ENCODE measurements at places on chromosomes 4 and X. TPM values are rescaled to one million over a fixed set of nuclear protein-coding genes. Genes with fewer than 3 reads are reported as not detected.

Gene APBB2
- 112 TPM for total RNA-seq

DNA sequence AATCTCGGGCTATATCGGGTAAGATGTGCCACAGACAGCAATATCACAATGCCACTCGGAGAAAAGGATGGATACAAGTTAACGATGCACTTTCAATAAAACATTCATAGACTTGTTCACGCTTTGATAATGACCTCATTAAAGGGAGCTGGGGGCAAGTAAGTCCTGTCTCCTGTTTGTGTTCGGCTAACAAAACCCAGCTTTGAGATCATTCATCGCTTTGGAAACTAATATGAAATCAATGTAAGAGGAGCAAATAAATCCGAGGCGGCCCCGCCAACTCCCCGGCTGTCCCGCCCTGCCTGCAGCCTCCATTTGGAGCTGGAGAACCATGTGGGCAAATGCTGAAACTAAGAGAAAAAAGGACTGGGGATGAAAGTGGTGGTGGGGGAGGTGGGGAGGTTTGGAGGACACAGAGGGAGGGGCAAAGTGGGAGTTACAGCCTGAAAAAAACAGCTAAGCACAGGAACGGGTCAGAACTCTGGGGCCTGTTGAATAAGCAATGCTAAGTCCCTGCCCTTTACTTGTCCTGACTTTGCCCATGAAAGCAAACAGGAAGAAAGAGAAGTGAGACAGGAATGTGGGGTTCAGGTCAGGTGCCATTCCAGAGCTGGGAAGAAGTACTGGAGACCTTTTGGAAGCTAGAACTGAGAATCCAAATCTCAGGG, 3.5 kb upstream of the GSX2 start:
- DNase-seq: no peak

DNA sequence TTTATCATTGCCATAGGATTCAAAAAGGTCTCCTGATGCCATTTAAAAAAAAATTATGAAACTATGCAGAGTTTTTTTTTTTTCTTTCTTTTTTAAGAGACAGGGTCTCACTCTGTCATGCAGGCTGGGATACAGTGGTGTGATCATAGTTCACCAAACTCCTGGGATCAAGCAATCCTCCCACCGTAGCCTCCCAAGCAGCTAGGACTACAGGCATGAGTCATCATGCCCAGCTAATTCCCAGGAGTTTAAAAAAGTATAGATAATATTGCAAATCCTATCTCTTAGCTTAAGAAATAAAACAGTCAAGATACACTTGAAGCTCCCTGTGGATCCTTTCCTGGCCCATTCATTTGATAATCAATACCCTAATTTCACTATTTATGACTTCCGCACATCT, 58.6 kb upstream of the PRSS48 start:
- DNase-seq: peak; percentile 38

Gene F8A3
- total RNA-seq: 11.5 TPM

Gene PRRG3
- total RNA-seq: not detected

GRCh38 chr4:150366487-150366999, 215.4 kb upstream of the MAB21L2 start:
- DNase-seq: no peak

GRCh38 chr4:122876456-122876855, 45.9 kb downstream of the NUDT6 start:
- no peak for DNase-seq

Gene TIGD4
- total RNA-seq: 0.63 TPM

GRCh38 chr4:158322109-158322508, 111.8 kb downstream of the TMEM144 start:
- DNase-seq: no peak

DNA sequence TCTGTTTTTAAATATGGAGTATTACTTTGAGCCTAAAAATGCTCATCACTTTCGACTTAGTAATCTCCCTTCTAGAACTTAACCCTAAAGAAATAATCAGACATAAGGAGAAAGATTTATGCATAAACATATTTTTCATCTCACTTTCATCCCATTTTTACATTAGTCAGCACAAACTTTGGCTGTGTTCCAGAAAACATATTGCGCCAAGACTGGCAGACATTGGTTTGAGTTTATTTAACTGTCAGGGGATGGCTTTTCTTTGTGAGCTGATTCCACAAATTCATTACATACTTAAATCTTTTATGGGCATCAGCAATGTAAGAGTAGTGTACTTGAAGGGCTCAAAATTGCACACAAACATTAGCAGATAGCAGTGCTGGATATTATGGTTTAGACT, 23.7 kb downstream of the MAOA start:
- peak; percentile 41 for DNase-seq

GRCh38 chr4:16329125-16329796, 103.0 kb upstream of the TAPT1 start:
- DNase-seq: no peak

- DNase-seq: peak; percentile 82
These were observed 19.4 kb downstream of the SPRY1 start for GRCh38 chr4:123415977-123416376.

GRCh38 chr4:61201961-61202637, 2.0 kb downstream of the ADGRL3 start:
- no peak for DNase-seq

Gene CXCL11
- total RNA-seq: not detected

Gene SOD3
- not detected for total RNA-seq

GRCh38 chrX:140104760-140105159, 139.4 kb upstream of the CXorf66 start:
- no peak for DNase-seq

Gene UGT2B10
- total RNA-seq: not detected

DNA sequence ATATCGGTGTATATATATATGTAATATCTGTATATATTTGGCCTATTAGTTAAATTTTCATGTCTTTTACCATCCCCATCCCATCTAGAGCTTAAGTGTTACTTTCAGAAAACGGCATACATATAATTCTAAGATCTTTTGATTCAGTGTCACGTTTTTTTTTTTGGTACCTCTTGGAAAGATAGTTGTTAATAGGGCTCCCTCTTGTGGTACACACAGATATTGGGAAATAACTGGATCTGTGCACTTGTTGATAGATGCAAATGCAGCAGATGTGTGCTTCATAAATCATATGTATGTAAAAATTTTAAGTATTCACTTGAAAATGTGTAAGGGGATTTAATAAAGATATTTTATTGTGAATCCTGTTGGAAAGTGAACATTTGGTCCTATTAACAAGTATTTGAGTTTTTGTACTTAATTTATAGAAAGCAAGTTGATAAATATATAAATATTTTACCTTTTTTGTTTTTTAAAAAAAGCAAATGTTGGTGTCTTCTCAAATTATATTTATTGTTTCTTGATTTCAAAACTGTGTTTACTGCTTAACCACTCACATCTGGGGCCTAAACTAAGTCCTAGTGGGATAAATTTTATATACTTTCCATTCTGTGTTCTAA, 74.7 kb downstream of the PAQR3 start:
- peak; percentile 78 for DNase-seq

Gene P2RY4
- not detected for total RNA-seq

Gene FAM47C
- not detected for total RNA-seq

Gene NWD2
- not detected for total RNA-seq

DNA sequence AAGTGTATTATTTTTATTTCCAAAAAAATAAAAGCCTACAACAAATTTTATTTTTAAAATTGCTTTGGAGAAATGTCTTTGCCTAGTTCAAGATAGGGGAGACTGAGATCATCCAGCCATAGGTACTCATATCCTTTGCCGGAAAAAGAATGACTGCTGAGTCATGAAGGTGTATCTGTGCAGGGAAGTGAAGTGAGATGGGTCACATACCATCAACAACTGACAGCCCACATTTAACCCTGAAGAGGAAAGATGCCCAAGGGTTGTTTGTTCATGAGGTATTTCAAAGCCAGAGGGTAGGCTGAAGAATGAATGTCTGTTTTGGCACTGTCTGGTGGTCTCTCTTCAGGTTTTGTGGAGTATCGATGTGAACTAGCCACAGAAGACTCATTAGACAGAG, 106.7 kb upstream of the TTC29 start:
- no peak for DNase-seq

GRCh38 chr4:14294611-14295010, 667.1 kb upstream of the BOD1L1 start:
- peak; percentile 73 for DNase-seq

Gene CRMP1
- 5.7 TPM for total RNA-seq

Gene PITX2
- total RNA-seq: 60.5 TPM

GRCh38 chr4:38979081-38979480, 53.1 kb downstream of the TMEM156 start:
- no peak for DNase-seq

- DNase-seq: peak; percentile 22
These were observed at the start of gene ZNF518B for GRCh38 chr4:10457255-10457801. TSS of gene ZNF518B (minus strand) at chr4:10457426. CDS start at chr4:10446328, 11,098 bp downstream.

DNA sequence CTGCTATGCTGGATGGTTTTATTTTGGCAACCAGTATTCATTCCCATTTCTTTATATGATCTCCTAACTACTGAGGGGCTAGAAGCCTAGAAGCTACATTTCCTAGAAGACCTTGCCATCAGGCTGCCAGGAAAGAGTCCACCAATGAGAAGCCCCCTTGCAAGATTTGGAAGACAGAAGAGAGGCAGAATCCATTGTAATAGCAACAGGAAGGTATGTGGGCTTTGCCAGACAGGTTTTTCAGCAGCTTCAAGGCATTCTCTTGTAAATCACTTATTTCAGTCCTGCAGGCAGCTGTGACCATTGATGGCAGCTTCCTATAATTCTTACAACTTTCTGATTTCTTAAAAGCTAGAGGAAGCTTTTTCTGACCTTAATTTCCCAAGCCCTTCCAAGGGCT, 148.3 kb upstream of the NHS start:
- no peak for DNase-seq

- DNase-seq: no peak
These were observed 49.0 kb downstream of the CRMP1 start for GRCh38 chr4:5843573-5844530.

GRCh38 chr4:101064541-101065180, 282.7 kb downstream of the PPP3CA start:
- no peak for DNase-seq

Gene ADGRL3
- total RNA-seq: not detected

Gene MSL3
- total RNA-seq: 21.9 TPM

GRCh38 chr4:122293374-122294365, 85.1 kb upstream of the ADAD1 start:
- no peak for DNase-seq

DNA sequence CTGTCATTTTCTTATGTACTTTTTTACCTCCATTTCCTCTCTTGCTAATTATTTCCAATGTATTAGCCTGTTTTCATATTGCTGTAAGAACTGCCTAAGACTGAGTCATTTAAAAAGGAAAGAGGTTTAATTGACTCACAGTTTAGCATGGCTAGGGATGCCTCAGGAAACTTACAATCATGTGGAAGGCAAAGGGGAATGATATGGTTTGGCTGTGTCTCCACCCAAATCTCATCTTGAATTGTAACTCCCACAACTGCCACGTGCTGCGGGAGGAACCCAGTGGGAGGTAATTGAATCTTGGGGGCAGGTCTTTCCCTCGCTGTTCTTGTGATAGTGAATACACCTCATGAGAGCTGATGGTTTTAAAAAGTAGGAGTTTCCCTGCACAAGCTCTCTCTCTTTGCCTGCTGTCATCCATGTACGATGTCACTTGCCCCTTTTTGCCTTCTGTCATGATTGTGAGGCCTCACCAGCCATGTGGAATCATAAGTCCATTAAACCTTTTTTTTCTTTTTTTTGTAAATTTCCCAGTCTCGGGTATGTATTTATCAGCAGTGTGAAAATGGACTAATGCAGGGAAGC, 870.0 kb upstream of the INTU start:
- DNase-seq: no peak

DNA sequence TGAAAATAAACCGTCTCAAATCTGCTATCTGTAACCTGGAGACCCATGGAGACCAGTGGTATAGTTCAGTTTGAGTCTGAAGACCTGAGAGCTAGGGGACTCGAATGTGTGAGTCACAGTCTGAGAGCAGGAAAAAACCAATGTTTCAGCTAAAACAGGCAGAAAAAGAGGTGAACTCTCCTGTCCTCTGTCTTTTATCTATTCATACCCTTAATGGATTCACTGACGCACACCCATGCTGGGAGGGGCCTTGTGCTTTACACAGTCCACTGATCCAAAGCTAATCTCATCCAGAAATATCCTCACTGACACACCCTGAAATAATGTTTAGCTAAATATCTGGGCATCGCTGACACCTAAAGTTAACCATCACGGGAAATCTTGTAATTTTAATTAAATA, 297.9 kb downstream of the GPM6A start:
- DNase-seq: no peak

GRCh38 chr4:66602622-66603021, 932.3 kb upstream of the EPHA5 start:
- no peak for DNase-seq

DNA sequence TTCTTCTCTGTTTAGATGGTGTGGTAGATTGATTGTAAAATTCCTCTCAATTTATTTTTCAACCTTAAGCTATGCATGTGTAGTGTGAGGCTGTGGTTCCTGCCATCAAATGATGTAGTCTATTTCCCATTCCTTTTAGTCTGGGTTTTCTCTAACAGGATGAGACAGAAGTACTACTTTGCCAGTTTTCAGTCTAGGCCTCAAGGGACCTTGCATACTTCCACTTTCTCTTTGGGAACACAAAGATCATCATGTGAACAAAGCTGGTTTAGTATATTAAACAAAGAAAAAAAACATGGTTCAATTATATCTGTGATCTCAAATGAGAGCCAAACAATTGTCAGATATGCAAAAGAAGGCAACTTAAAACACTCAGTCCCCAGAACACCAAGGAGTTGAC, 1284.0 kb downstream of the RAPGEF2 start:
- peak; percentile 33 for DNase-seq

Gene PABPC5
- total RNA-seq: 3.7 TPM

Gene SPACA5
- total RNA-seq: not detected

GRCh38 chr4:117845270-117845669, 189.0 kb upstream of the NDST3 start:
- no peak for DNase-seq

DNA sequence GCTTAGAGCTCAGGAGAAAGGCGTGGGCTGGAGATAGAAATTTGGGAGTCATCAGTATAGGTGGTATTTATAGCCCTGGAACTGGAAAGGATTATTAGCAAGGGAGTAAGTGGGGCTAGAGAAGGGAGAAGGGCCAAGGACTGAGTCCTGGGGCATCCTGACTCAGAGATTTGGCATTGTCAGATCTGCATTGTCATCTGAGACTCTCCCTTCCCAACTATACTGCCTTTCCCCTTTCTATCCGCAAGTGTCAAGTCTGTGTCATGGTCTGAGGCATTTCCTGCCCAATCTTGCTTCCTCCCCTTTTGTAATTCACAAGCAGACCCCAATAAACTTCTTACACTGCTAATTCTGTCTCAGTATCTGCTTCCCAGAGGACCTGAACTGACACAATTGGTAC, 24.4 kb upstream of the SLC25A43 start:
- DNase-seq: peak; percentile 15

Gene CT45A5
- total RNA-seq: not detected

Gene MAGEB17
- total RNA-seq: 0.13 TPM

GRCh38 chr4:75089206-75089605, 156.3 kb downstream of the PARM1 start:
- no peak for DNase-seq

Gene SLITRK4
- 3.0 TPM for total RNA-seq

DNA sequence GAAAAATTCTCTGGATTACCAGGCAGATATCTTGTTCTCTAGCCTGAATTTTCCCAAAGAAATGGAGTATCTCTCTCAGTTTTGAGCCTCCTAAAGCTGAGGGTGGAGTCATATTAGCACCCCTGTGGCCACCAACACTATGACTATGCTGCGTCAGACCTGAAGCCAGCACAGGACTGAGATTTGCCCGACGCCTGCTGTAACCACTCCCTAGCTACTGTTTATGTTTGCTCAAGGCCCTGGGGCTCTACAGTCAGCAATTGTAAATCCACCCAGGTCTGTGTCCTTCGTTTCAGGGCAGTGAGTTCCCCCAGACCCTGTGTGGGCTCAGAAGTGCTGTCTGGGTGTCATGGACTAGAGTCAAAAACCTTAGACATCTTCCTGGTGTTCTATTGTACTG, 61.4 kb downstream of the ZXDA start:
- no peak for DNase-seq

All from LHCN-M2 (cell line).